ENCODE measurements at places on chromosomes 16 and 17.

DNA sequence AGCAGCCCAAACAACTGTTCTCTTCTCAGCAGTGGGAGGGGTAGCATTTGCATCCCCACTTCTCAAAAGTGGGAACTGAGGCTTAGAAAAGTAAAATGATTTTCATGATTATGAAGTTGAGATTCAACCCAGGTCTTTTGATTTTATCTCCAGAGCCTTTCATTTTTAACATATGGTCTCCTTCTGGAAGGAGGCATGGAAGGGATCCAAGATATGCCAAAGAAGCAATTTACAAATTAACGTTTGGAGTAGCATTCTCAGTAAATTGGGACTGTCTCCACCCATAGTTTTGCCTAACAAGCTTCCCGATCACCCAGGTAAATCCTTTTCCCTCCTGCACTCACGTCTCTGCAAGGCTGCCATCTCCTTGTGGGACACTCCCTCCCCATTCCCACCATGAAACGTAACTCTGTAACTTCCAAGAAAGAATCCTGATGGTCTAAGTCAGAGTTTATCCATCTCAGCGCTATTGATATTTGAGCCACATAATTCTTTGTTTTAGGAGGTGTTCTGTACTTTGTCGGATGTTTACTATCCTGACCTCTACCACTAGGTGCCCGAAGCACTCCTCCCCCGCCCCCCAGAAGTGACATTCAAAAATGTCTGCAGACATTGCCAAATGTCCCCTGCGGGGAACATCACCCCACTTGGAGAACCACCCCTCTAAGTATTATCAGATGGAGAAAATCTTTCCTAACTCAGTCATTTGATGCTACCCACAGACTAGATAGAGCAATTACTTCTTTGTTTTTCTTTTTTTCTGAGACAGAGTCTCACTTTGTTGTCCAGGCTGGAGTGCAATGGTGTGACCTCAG, 32.9 kb upstream of the NFAT5 start:
- DNase-seq = no peak

- no peak for DNase-seq
Measured at GRCh38 chr17:71378036-71378435, 742.8 kb upstream of the SOX9 start.

DNA sequence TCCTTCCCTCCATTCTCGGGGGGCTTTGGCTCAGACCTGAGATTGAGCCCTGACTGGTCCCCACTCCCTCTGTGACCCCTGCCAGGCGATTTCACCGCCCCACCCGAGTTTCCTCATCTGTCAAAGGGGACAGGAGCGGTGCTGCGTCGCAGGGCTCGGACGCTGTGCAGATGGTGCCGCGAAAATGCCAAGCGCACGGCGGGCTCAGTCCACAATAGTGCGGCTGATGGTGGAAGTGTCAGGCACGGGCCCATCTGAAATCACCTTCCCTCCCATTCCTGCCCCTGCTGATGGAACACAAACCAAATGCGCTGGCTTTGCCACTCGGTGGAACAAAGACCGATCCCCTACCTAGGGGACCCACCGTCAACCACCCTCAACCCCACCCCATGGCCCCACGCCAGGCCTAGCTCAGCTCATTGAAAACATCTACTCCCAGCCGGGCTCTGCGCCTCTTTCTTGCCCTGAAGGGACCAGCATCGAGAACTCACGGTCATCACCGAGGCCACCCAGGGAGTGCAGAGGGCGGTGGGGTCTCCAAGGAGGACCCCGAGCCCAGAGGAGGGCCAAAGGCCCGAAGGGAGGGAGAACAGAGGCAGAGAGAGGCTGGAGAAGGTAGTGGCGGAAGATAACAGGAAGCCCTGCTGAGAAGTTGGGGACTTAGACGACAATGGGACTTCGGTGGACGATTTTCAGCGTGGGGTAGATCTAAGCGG, 1.4 kb downstream of the CARHSP1 start:
- no peak for DNase-seq

DNA sequence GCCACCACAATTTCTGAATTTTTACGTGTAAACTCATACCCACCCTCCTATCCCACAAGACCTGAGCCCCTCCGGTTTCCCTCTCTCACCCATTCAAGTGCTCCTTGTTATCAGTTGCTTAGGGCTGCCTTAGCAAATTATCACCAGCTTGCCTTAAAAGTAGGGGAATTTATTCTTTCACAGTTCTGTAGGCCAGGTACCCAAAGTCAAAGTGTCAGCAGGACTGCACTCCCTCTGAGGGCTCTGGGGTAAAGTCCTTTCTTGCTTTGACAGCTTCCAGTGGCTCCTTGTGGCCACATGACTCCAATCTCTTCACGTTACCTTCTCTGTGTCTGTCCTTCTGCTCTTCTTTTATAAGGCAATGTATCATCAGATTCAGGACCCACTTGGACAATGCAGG, 7.9 kb upstream of the TMEM220 start:
- DNase-seq = no peak

GRCh38 chr17:68498479-68499326, 13.5 kb upstream of the PRKAR1A start:
- no peak for DNase-seq

DNA sequence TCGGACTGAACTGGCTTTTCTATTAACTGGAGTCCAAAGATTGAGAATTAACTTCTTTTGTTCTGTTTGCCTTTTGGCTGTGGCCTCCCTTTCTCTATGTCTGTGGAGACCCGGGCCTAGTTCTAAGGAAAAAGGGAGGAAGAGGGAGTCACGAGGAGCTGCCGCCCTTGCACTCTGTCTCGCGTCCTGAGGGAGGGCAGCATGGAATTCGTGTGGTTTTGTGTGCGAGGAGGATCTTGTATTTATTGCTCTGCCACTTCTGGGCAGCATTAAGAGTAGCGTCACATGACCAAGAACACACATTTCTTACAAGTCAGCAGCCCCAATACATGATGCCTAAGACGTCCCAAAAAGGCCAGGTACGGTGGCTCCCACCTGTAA, 23.6 kb downstream of the METTL22 start:
- DNase-seq = no peak

DNA sequence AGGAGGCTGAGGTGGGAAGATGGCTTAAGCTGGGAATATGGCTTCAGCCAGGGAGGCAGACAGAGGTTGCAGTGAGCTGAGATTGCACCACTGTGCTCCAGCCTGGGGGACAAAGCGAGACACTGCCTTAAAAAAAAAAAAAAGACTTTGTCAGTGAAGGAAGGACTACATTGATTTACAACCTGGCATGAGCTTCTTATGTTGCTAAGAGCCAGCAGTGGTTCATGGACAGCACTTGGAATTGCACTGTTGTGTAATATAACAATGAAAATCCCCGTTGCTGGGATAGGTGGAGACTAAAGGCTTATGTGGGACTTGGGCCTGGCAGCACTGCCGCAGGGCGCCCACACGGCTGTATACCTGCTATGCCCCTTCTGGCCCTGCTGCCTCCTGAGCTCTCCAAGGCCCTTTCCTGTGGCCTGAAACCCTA, 14.1 kb upstream of the SLC16A5 start:
- no peak for DNase-seq

Data from stimulated activated CD8-positive, alpha-beta memory T cell treated with anti-CD3 and anti-CD28 coated beads, Interleukin-4, amount 100 ng/mL, for 1 hour (primary cell).